ENCODE measurements at places on chromosomes 7 and 10.

DNA sequence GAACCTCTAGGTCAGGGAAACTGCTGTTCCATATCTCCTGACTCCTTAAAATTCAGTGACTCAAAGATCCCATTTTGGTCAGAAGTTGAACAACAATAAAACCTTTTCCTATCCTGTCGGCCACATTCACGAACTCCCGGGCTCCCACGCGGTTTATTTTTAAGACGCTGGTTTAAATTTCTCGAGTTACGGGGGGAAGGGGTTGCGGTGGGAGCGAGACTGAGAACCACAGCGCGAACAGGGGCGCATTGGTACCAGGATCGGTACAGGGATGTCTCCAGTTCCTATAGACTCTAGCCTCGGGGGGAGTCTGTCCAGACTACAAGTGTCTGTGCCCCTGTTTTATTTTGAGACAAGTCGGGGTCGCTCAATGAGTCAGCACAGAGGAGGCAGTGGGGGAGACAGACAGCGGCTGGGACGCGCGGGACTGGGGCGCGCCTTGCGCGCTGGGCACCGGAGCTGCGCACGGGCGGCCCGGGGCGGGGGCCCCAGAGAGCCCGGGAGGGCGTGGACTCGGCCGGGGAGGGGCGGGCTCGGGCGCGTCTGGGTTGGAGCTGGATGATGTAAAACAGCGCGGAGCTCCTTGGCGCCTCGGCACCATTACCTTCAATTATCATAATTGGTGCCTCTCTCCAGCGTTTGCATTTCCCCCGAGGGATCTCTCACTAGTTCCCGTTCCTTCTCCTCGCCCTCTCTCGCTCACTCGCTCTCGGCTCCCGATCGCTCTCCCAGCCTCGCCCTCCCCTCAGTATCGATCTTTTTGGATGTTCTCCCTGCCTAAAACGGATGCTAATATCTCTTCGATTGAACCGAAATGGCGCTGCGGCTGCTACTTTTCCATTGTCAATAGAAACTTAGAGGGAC is 8.7 kb upstream of the BAMBI start:
- peak; percentile 72 for DNase-seq

DNA sequence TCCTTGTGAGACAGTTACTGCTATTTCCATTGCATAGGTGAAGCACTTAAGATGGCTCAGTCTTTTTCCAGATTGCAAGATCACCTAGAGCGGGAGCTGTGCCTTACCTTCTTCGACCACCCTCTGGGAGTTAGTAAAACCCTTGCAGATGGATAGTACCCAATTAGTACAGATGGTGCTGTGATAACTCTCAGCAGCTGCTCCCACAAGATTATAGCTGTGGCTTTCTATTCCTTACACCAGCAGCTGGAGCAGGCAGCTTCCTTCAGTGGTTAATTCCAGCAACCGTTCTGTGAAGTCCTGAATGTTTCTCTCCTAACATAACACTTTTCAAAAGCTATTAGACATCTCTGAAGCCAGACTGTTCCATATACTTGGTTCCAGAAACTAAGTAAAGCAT is 796.8 kb downstream of the XPNPEP1 start:
- no peak for DNase-seq

- DNase-seq: no peak
Measured at GRCh38 chr10:71708301-71708703, 11.3 kb downstream of the C10orf105 start.

- peak; percentile 56 for DNase-seq
Measured at GRCh38 chr10:75238182-75239095, 2.7 kb upstream of the COMTD1 start.

DNA sequence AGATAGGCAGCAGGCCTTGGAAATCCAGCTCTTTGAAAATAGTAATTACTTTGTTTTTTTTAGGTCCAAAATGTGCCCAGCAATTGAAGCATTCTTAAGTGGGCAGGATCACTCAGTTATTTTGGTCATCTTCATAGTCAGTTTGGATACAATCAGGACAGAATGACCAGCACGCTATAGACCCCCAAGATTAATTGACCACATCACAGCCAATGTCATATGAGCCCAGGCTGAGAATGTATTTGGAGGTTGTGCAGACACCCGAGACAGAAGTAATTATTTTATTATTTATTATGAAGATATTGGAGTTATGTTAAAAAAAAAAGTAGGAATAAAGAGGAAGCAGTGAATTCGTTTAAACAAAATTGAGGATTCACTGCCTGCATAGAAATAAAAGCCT is 93.3 kb upstream of the PFKP start:
- no peak for DNase-seq

DNA sequence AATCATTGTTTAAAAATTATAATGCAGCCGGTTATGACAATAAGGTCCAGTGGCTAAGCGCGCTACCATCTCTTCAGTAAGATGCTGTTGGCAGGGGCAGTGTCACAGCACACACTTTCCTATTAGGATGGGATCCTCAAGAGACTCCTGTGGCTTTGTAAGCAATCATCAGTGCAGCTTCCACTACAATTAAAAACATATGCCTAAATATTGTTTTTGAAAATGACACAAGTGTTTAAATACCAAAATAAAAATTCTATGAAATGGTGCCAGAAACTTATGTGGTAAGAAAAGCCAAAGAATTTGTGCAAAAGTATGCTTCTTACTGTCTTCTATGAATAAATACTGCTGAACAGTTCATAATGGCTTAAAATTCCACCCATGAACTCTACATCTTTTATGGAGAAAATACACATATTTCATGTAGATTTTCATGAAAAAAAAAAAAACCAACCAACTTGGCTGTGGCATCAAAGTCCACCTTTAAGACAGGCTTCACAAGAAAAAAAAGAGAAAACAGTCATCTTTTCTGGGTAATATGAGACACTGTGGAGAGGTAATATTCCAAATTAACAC is 132.8 kb downstream of the SEMA3C start:
- no peak for DNase-seq

- no peak for DNase-seq
Measured at GRCh38 chr10:35743851-35744250, 101.8 kb upstream of the FZD8 start.

- DNase-seq: no peak
Measured at GRCh38 chr7:1567896-1568510, 1.8 kb downstream of the PSMG3 start.

GRCh38 chr7:149457766-149458165 is 3.1 kb downstream of the ZNF777 start:
- DNase-seq: no peak

DNA sequence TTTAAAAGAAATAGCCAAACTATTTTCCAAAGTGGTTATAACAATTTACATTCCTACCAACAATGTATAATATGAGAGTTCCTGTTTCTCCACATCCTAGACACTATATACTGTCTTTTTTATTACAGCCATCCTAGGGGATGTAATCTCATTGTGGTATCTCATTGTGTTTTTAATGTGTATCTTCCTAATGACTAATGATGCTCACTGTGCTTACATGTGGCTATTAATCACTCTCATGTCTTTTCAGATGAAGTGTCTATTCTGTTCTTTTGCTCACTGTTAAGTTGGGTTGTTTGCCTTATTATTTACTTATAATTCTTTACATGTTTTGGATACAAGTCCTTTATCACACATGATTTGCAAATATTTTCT is 71.8 kb downstream of the ZNF438 start:
- DNase-seq: no peak

DNA sequence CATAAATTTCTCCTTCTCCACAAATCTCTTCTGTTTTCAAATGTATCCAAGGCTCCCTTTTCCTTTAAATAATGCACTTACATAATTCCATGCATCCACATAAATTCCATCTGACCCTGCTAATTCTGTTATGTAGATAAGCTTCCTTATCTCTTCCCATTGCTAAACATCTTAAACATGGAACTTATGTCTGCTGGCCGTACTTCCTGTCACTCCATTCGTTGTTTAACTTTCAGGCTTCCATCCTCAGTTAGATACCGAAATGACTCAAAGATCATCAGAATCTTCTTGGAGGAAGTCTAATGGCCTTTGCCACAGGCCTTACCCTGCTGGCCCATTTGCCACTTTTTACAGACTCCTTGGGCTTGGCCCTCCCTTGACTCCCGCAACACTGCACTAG is 330.9 kb downstream of the GFRA1 start:
- no peak for DNase-seq

- no peak for DNase-seq
Measured at GRCh38 chr7:84939888-84940287, 247.0 kb downstream of the SEMA3D start.

GRCh38 chr7:99539213-99539811 is 12.6 kb downstream of the FAM200A start:
- DNase-seq: no peak

GRCh38 chr10:88205842-88206446 is 342.5 kb downstream of the PTEN start:
- DNase-seq: no peak

DNA sequence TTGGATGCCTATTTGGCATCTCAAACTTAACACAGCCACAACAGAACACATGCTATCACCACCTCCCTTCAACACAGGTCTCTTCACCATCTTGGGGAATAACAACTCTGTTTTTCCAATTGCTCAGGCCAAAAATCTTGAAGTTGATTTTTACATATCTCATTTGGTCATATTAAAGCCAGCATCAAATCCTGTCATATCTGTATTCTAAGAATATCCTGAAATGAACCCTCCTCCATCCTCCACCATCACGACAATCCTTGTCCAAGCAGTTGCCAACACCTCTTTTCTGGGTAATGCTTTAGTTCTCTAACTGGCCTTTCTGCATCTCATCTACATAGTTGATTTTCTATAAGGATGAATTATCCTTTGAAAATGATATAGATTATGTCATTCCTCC is 168.7 kb downstream of the GPR37 start:
- DNase-seq: no peak

DNA sequence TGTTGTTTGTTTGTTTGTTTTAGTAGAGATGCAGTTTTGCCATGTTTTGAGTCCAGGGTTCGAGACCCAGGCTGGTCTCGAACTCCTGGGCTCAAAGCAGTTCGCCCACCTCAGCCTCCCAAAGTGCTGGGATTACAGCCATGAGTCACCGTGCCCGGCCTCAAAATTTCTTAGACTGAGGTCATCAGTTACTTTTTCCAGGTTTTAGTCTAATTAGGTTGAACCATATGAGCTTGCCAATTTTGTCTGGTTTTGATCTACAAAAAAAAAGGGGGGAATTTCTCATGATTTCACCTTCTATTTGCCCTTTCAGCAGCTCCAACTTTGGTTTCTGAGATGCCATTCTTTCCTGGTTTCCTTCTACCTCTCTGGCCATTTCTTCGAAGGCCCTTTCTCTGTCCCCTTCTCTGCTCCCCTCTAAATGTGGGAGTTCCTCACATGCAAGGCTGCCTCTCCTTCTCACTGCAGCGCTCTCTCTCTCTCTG is 5.5 kb downstream of the CUEDC2 start:
- no peak for DNase-seq

DNA sequence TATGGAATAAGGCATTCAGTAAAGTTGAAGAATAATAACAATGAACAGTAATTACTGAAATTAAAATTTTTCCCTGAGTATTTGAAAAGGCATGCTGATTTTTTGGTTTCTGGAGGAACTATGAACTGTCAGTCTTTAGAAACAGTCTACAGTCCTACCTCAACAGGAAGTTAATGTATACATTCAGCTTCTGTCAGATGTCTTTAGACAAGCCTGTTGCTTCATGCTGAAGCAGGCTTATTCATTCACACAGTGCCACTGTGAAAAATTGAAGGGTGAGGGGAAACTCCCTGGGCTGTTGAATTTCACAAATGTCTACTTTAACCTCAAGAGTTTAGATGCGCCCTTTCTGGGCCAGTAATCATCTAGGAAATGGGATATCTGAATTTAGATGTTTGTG is 3.5 kb downstream of the NRF1 start:
- no peak for DNase-seq

DNA sequence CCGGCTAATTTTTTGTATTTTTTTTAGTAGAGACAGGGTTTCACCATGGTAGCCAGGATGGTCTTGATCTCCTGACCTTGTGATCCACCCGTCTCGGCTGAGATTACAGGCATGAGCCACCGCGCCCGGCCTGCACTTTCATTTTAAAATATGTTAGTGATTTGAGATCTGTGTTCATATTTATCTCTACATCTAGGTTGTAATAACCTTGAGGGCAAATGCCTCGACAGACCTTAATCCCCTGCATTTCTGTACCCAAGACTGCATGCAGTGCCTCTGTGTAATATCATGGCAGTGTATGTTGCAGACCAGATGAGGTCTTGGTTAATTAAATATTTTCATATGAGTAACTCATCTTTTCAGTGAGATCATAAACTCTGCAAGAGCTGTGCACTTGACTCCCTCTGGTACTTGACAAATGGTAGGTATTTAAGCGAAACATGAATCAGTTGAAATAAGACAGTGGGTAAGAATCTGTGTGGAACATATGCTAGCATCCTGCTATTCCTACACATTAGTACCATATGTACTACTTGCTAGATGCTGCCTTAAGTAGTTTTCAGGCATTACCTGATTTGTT is 673.9 kb upstream of the ANKRD30A start:
- DNase-seq: no peak

DNA sequence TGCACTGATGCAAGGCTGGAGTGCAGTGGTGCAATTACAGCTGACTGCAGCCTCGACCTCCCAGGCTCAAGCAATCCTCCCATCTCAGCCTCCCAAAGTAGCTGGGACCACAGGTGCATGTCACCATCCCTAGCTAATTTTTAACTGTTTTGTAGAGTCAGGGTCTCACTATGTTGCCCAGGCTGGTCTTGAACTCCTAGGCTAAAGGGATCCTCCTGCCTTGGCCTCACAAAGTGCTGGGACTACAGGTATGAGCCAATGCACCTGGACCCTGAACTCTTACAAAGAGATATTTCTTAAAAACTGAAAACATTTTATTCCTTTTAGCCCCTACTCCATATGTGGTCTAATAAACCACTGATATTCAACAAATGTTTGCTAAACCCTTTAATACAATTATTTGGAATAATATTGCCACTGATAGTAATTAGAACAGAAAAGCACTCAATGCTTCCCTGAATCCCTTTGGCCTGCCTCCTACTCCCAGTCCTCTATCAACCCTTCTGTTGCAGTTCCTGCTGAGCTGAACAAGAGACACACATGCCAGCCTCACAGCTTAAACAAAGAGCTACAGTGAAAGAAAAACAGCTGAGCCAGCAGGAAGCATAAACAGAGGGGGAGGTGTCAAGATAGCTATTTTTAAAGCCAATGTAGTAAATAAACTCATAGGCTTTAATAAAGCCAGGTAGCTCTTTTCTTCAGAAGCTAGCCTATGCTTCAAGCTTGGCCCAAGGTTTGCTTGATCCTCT is 7.0 kb upstream of the GNAI1 start:
- DNase-seq: no peak

- no peak for DNase-seq
Measured at GRCh38 chr10:59976909-59977308, 70.6 kb upstream of the CCDC6 start.

DNA sequence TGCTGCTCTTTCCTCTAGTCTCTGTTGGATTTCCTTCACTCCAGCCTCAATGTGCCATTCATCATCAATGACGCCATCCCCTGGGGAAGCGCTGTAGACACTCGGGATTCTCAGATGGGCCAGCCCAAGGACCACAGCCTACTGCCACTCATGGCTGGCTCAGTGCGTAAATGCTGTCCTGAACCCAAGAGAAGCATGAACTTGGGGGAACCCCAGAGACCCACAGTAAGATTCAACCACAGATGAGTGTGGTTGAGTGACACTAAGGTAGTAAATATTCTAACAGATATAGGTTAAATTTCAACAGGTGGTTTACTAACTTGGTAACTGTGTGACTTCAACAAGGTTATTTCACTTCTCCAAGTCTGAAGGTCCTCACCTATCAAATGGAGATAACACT is 304.1 kb downstream of the GRM8 start:
- DNase-seq: no peak
